GM13977 (cell line): ENCODE measurements at places on chromosomes 6 and 20.
A peak's percentile ranks its signal among the peaks of the same experiment; 100 is the strongest.

GRCh38 chr6:123462152-123462551, 174.6 kb downstream of the TRDN start:
- DNase-seq = no peak

GRCh38 chr6:166586424-166587156, at the start of gene RAMACL:
TSS of gene RAMACL (minus strand) at chr6:166586678. CDS start at chr6:166586477, 201 bp downstream.
- peak; percentile 84 for DNase-seq

DNA sequence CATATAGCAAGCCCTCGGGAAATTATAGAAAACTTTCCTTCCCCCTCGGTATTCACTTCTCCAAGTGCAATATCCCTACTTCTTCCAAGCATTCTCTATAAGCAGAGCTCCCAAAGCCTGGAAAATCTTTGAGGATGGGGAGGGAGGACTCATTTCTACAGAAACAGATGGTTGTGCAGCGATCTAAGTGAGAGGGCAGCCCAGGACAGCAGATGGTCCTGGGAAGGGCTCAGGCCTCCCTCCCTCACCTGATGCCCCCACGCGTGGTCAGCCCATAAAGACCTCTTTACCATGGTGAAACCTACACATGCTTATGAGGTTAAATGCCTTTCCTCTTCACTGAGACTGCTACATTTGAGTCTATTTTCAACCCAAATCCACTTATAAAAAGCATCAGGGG, 319.6 kb upstream of the QKI start:
- no peak for DNase-seq

GRCh38 chr6:110399219-110400071, 15.9 kb downstream of the DDO start:
- no peak for DNase-seq

GRCh38 chr6:78513856-78514255, 353.5 kb upstream of the IRAK1BP1 start:
- DNase-seq = peak; percentile 2

DNA sequence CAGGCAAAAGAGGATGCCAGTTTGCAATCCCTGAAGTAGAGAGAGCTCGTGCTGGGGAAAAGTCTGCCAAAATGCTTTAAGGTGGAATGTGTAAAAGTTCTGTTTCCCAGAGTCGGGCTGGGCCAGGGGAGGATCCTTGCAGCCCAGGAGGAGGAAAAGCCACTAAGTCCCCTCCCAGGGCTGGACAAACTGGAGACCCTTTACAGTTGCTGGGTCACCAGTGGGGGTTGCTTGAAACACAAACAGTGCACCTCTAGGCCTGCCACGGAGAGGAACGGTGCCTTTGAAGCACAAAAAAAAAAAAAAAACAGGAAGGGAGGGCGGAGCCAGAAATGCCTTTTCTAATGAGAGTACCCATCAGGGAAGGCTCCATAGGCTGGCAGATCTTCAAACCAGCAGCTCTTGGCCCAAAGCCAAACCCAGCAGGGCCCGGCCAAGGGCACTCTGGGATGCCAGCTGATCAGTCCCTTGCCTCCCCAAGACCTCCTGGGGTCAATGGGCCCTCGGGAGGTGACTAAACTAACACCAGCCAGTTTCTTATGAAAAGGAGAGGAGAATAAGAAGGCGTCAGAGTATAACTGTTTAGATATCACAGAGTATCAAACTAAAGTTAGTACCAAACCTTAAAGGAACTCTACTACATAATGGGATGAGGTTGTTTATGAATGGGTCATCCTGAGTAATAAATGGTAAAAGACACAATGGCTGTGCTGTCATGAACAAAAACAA, 23.7 kb downstream of the HLA-A start:
- DNase-seq = no peak

DNA sequence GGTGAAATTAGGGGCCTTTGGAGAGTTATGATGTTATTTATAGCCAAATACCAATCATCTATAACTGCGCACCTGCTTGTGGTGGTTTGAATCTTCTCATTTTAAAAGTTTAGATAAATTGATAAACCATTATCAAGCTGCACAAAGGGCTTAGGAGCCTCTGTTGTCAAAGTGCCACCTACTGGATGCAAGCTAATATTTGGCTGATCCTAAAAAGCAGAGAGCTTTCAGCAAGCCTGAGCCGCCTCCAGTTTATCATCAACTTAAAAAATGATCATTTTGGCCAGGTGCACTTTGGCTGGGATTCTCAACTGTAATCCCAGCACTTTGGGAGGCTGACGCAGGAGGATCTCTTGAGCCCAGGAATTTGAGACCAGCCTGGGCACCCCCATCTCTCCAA, 58.5 kb upstream of the ATXN1 start:
- no peak for DNase-seq

GRCh38 chr6:16850681-16851026, 89.4 kb upstream of the ATXN1 start:
- no peak for DNase-seq

DNA sequence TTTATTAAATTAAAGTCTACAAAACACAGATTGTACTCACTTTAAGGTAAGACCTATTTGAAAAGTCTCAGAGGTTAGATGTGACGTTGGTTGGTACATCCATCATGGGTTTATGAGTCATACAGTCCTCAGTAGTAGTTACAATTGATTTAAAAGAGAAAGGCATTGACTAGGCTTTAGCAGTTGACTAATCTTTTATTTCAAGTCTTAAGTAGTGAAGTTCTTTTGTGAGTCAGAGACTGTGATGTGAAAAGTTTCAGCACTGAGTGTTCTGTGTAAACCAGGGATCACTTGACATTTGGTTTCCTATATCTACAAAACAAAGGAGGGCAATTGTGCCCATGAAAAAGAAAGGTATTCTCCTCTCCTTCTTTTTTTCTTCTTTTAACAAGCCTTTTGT, 221.3 kb downstream of the GRIK2 start:
- no peak for DNase-seq

DNA sequence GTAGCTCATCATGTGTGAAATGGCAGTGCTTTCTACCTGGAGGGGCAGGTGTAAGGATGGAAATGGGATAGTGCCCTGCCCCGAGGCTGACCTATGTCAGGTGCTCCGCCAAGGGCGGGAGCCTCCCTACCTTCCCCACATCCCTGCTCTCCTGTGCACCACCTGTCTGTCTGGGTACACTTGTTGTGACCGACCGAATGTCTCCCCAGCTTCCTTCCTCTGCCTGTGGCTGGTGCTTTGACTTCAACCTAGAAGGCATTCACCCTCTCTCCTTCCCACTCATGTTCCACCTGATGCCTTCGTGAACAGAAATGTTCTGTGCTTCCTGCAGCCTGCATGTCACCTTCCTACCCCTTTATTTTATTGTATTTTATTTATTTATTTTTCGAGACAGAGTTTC, 114.8 kb downstream of the SCML4 start:
- no peak for DNase-seq

DNA sequence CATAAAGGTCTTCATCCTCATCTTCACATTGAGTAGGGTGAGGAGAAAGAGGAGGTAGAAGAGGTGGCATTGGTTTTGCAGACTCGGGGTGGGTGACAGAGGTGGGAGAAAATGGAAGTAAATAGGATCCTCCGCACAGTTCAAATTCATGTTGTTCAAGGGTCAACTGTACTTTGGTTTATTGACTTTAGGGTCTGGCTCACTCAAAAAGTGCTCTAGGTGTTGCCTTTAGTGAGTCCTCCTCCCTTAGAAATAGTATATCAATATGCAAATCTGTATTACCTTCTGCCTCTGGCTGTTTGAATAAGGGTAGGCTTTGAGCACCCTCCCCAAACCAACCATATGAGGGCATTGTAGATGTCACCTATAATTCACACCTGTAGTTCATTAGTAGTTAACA, 54.7 kb downstream of the KIF6 start:
- DNase-seq = no peak

DNA sequence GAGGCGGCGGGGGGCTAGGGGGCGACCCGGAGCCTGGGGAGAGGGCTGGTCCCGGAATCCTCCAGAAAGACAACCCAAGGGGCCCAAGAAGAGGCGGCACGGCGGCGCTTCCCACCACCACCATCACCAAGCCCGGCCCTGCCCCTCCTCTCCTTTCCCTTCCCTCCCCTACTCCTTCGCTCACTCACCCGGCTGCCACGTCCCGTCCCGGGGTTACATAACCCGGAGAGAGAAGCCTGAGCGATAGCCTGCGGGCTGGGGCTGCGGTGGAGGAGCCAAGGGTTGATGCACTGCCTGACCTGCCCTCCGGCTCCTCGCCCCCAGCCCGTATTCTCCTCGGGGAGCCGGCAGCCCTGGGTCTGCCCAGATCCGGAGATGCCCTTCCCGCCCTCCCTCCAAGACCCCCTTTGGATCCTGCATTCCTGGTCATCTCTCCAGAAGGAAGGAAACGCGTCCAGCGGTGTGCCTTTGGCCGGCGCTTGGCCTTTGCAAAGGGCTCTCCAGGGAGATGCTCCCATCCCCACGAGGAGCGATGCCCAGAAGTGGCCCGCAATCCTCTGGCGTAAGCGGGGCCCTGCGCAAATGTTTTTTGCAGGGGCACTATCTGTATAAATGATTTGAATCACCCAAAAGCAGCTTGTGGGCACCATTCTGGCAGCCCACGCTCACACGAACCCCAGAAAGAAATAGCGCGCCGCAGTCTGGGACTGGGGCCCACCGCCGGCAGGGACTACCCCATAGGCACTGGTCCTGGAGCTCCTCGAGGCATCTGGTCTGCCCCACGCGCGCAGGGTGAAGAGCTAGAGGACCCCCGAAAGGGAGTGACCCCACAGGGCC, 4.6 kb upstream of the CPXM1 start:
- DNase-seq = peak; percentile 20

DNA sequence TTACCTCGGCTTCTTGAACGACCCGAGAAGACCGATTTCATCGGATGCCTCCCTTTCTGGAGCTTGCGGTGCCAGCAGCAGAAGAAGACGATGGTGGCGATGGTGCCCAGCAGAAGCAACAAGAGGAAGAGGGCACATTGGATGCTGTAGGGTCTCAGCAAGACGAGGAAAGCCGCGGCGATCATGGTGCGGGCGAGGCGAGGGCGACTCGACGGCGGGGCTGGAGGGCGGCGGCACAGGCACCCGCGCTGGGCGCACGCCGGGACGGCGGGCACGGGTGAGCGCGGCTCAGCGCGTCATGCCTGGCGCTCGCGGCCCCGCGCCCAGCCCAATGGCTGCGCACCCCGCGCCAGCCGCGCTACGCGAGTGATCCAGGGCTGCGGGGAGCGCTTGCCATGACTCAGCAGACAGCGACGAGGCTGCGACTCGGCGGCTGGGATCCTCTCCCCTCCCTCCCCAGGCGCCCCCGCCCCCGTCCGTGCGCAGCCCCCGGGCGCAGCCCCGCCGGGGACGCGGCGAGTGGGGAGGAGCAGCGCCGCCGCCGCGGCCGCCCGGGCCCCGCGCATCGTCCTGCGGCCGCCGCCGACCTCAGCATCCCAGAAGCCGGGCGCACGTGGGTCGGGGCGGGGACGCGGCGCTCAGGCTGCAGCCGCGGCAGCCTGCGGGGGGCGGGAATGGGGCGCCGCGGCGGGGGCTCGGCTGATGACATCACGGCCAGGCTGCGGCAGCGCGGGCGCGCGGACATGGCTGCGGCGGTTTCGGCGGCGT, at the start of gene BEND6:
TSS of gene BEND6 (plus strand) at position 705 of the 768 bp plus-strand sequence. CDS start 26,704 bp downstream, outside the sequence.
- DNase-seq = peak; percentile 71

GRCh38 chr20:54221353-54221752, 13.5 kb downstream of the PFDN4 start:
- DNase-seq = no peak

- no peak for DNase-seq
Measured at GRCh38 chr6:14192216-14192788, 74.7 kb downstream of the CD83 start.

DNA sequence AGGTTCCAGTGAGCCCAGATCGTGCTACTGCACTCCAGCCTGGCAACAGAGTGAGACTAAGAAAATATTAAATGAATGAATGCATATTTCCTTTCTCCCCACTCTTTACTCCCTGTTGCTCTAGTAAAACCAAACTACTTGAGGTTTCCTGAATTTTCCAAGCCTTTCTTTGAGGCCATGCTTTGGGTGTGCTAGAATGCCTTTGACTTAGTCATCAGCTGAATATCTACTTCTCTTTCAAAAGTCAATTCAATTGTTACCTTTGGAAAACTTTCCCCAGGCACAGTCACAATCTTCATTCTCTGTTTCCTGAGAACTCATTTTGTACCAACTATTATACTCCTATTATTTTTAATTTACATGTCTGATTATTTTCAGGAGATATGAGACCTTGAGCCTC, 27.5 kb upstream of the CEP85L start:
- no peak for DNase-seq

DNA sequence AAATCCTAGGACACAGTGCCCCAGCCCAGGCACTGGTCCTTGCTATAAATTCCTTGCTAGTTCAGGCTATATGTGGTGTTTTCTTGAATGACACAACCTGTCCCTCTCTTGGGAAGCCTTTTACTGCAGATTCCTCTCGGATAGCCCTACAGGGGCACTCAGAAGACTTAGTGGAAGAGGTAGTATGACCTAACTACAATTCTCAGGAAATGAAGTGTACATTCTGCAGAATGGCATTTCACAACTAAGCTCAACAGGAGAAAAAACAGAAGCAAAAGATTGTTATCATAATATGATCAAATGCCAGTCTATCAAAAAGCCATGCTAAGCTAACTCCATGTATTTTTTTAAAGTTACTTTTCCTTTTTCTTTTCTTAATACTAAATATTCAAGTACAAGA, 66.3 kb upstream of the FBXL4 start:
- DNase-seq = no peak
